ENCODE measurements at places on chromosomes 2 and 18. TPM values are rescaled to one million over a fixed set of nuclear protein-coding genes. Genes with fewer than 3 reads are reported as not detected.

DNA sequence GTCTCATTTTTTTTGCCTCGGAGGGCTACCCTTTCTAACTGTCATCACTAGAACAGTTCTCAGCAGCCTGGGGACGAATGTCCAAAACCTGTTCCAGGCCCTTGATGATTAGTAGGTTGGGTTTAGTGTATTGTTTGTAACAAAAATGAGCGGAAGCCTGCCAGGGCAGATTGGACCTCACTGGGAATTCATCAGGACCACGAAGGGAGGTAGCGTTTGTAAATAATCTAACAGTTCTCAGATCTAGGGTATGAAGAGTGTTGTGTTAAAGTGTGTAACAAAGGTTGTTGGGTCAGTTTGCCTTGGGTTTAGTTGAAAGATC is 799 bp downstream of the CEP68 start:
- H3K36me3 ChIP-seq = no peaks in the 10 kb centered on the region
- H3K4me3 ChIP-seq = peak overlapping the region; percentile 82
- H3K27ac ChIP-seq = peak overlapping the region; percentile 94
- no peak for DNase-seq
- H3K27me3 ChIP-seq = no peaks in the 10 kb centered on the region
- H3K4me1 ChIP-seq = peaks cover 59% of the 10 kb centered on the region

DNA sequence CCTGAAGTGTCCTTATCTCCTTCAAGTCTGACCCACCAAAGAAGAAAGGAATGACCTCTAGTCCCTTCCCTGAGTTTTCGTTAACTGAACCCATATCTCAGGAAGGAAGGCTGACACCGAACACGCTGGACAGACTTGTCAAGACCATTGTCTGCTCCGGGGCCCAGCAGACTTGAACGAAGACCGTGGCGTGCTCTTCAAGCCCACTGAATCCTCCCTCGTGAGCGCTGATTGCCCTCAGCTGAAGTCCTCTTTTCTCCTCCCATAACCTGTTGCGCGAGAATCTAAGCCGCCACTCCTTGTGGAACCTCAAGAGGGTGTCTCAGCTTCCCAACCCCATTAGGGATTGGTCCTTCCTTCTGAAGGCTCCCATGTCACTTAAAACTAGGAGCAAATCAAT is 634 bp upstream of the CNDP1 start:
- no peaks in the 10 kb centered on the region for H3K4me1 ChIP-seq
- no peak overlapping the region for H3K27ac ChIP-seq
- H3K4me3 ChIP-seq = no peak overlapping the region
- no peak for DNase-seq

The CDH7 gene
- total RNA-seq = not detected

DNA sequence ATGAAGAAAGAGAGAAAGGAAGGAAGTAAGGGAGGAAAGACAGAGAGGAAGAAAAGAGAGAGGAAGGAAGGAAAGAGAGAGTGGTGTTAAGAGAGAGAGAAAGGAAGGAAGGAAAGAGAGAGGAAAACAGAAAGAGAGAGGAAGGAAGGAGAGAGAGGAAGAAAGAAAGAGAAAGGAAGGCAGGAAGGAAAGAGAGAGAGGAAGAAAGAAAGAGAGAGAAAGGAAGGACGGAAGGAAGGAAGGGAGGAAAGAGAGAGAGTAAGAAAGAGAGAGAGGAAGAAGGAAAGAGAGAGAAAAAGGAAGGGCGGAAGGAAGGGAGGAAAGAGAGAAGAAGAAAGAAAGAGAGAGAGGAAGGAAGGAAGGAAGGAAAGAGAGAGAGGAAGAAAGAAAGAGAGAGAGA is 127.4 kb downstream of the GALNT3 start:
- H3K36me3 ChIP-seq = peaks cover 4% of the 10 kb centered on the region
- no peak overlapping the region for H3K4me3 ChIP-seq
- no peaks in the 10 kb centered on the region for H3K27me3 ChIP-seq

GRCh38 chr2:49812730-49813129 is 658.4 kb upstream of the FSHR start:
- H3K27me3 ChIP-seq = no peaks in the 10 kb centered on the region
- H3K27ac ChIP-seq = no peak overlapping the region
- no peaks in the 10 kb centered on the region for H3K4me1 ChIP-seq
- H3K36me3 ChIP-seq = no peaks in the 10 kb centered on the region
- no peak for DNase-seq

DNA sequence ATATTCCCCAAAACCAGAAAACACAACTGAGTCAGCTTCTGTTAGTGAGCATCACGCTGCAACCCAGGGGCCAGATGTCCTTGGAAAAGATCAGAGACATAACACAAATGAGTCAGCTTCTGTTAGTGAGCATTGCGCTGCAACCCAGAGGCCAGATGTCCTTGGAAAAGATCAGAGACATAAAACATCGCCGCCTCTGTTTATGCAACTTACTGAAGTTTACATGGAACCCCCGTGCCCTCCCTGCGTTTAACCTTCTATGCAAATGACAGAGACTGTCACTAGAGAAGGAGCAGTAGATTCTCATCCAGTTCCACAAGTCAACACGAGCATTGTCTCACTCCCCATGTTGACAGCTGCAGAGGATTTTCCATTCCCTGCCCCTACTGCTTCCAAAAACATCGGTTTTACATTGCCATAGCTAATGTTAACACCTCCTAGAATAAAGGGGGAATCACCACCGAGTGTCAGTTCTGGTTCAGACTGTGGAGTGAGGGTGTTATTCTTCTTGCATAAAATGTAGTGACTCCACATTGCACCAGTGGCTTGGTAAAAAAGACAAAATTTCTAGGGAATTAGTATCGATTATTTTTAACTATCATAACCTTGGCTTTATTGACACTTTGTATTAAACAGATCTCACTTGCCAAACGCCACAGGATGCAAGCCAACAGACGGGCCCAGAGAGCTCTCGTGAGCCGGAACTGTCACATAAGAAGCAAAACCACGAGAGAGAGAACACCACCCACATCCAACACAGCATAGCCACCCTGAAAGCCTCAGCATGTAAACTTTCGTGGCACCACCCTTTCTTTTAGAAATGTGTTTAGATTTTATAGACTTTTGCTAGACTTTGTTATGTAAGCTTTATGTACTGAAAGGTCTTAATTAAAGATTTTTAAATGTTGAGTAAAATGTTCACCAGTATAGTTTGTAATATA is 87.7 kb downstream of the SH3YL1 start:
- no peak for DNase-seq
- no peak overlapping the region for H3K4me3 ChIP-seq
- H3K36me3 ChIP-seq = no peaks in the 10 kb centered on the region

- H3K27ac ChIP-seq = no peak overlapping the region
- H3K4me1 ChIP-seq = peaks cover 19% of the 10 kb centered on the region
- H3K27me3 ChIP-seq = no peaks in the 10 kb centered on the region
Measured at GRCh38 chr18:76347341-76347740, 147.7 kb downstream of the ZNF516 start.

DNA sequence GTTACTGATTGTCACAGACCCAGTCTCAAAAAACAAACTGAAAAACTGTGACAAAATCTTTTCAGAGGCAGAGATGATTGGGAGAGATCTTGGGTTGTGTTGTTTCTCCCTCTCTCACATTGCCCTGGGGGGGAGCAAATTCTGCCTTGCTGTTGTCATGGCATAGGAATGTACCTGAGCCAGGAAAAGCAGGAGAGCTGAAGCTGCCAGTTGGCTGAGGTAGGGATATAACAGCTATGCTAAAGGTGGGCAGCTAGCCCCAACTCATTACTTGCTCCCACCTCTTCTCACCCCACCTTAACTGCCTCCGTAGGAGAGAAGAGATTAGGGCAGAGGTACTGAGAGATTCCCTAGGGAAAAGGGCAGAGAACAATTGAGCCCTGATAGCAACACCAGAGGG is 299.3 kb downstream of the OSR1 start:
- H3K36me3 ChIP-seq = no peaks in the 10 kb centered on the region
- DNase-seq = no peak
- no peaks in the 10 kb centered on the region for H3K27me3 ChIP-seq
- no peak overlapping the region for H3K4me3 ChIP-seq
- no peaks in the 10 kb centered on the region for H3K4me1 ChIP-seq

DNA sequence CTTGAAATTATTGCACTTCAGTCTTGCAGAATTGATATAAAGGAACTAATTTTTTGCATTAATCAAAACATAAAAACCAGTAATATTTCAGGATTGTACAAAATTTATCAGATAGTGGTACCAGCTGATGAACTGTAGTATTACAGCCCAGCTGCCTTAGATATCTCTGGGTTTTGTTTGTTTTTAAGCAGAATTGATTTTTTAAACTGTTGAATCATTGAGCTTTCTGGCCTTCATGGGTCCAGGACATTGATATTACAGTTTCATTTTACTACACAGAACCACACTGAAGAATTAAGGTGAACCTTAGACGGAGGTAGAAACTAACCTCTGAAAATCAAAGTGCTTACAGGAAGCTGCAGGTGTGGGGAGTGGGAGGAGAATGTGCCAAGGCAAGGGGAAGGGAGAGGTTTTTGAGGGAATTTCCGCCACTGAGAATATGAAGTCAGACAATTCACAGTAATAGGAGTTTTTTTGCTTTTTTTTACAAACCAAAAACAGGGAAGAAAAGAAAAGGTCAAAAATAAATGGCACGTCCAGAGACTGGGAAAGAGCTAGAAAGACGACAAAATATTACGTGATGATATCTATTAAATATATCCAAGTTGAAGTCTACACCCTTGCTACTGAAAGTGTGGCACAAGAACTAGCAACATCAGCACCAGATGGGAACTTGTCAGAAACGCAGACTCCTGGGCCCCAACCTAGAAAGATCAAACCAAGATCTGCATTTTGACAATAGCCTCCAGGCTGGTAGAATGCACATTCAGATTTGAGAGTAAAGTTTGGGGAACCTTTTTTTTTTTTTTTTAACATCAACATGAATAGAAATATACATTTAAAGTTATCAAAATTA is 40.8 kb upstream of the SPAG16 start:
- no peak overlapping the region for H3K27ac ChIP-seq
- DNase-seq = no peak
- peaks cover 11% of the 10 kb centered on the region for H3K4me1 ChIP-seq

DNA sequence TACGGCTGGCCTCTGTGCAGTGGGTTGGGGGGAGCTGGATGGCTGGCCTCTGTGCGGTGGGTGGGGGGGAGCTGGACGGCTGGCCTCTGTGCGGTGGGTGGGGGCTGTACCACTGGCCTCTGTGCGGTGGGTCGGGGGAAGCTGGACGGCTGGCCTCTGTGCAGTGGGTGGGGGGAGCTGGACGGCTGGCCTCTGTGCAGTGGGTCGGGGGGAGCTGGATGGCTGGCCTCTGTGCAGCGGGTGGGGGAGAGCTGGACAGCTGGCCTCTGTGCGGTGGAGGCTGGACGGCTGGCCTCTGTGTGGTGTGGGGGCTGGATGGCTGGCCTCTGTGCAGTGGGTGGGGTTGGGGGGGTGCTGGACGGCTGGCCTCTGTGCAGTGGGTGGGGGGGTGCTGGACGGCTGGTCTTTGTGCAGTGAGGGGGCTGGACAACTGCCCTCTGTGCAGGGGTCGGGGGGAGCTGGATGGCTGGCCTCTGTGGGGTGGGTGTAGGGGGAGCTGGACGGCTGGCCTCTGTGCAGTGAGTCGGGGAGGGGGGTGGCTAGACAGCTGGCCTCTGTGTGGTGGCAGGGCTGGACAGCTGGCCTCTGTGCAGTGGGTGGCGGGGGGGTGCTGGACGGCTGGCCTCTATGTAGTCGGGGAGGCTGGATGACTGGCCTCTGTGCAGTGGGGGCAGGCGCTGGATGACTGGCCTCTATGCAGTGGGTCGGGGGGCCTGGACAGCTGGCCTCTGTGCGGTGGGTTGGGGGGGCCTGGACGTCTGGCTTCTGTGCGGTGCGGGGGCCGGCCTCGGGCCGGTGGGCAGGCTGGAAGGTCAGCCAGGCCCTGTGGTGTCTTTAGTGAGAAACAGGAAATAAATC is 31.9 kb downstream of the NFATC1 start:
- no peak for DNase-seq
- H3K4me1 ChIP-seq = peaks cover 7% of the 10 kb centered on the region
- H3K4me3 ChIP-seq = no peak overlapping the region
- H3K27ac ChIP-seq = no peak overlapping the region

DNA sequence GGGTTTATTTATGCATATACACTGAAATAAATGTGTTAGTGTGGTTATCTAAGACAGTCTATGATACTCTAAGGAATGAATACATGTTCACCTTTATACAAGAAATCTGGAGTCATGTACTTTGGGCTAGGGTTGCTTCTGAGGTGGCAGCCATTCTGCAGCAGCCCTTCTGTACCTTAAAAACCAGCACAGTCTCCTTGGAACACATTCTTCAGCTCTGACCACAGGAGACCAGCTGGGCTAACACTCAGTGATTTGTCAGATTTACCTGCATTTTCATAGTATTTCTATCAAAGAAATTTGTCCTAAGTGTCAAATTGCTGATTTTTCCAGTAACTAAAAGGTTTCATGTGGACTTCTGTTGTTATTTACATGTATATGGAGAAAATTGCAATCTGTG is 167.7 kb downstream of the CAMKMT start:
- no peaks in the 10 kb centered on the region for H3K4me1 ChIP-seq
- H3K36me3 ChIP-seq = no peaks in the 10 kb centered on the region
- DNase-seq = no peak
- H3K27me3 ChIP-seq = no peaks in the 10 kb centered on the region
- no peak overlapping the region for H3K4me3 ChIP-seq

The ARMC9 gene
- total RNA-seq = 16.0 TPM

DNA sequence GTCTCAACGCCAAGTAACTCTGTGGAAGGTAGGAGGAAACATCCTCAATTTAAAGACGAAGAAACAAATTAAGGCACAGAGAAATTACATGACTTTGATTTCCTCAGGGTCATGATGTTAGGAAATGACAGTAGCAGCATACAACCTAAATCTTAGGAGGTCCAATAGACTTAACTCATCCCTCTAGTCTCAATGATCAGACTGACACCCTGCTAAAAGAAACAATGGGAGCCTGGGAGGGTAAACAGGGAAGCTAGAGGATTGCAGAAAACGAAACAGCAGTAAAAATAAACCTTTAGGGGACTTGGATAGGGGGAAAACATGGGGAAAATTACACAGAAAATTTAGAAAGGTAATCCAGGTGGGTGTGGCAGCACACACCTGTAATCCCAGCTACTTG is 56.0 kb downstream of the ROCK2 start:
- H3K4me1 ChIP-seq = peaks cover 25% of the 10 kb centered on the region
- H3K27ac ChIP-seq = no peak overlapping the region
- H3K27me3 ChIP-seq = no peaks in the 10 kb centered on the region
- no peak for DNase-seq
- H3K4me3 ChIP-seq = no peak overlapping the region

DNA sequence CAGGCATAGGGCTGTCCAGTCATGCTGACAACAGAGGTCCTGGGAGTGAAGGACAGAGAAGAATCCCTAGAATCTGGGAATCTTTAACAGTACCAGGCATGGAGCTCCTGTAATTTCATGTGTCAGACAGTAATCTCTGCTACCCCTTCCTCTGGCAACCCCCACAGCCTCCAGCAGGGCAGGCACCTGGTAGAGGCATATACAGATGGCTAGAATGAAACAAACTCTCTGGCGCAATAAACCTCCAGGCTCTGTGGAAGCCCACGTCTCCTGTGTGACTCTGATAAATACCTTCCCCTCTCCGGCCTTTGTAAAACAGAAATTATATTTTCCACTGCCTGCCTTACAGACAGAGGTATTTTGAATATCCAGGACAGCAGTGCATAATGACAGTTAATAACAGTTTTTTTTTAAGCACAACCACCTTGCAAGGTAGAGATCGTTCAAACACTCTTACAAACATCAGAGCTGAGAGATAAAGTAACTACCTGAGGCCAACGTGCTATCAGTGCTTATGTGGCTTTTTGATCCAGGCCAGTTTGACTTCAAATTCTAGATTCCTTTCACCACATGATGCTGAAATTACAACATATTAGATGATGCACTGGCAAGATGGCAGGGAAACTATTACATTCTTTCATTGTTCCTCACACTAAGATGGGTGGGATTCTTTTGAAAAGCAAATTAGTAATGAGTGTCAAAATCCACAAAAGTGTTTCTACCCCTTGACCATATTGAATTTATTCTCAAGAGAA is 47.7 kb upstream of the TMEM247 start:
- H3K4me3 ChIP-seq = no peak overlapping the region
- no peaks in the 10 kb centered on the region for H3K36me3 ChIP-seq
- no peak for DNase-seq
- H3K4me1 ChIP-seq = peaks cover 6% of the 10 kb centered on the region
- no peak overlapping the region for H3K27ac ChIP-seq
